ENCODE measurements at places on chromosomes 13 and 19.

- no peak for DNase-seq
Measured at GRCh38 chr19:42204664-42205063, 12.8 kb downstream of the DEDD2 start.

- no peak for DNase-seq
Measured at GRCh38 chr13:74162135-74162534, 27.9 kb upstream of the KLF12 start.

GRCh38 chr13:110183910-110184309 lies 123.0 kb downstream of the COL4A1 start:
- DNase-seq: no peak

- no peak for DNase-seq
Measured at GRCh38 chr13:41847216-41847615, 113.7 kb downstream of the VWA8 start.

GRCh38 chr19:38588041-38588440 lies 29.7 kb downstream of the MAP4K1 start:
- DNase-seq: no peak

DNA sequence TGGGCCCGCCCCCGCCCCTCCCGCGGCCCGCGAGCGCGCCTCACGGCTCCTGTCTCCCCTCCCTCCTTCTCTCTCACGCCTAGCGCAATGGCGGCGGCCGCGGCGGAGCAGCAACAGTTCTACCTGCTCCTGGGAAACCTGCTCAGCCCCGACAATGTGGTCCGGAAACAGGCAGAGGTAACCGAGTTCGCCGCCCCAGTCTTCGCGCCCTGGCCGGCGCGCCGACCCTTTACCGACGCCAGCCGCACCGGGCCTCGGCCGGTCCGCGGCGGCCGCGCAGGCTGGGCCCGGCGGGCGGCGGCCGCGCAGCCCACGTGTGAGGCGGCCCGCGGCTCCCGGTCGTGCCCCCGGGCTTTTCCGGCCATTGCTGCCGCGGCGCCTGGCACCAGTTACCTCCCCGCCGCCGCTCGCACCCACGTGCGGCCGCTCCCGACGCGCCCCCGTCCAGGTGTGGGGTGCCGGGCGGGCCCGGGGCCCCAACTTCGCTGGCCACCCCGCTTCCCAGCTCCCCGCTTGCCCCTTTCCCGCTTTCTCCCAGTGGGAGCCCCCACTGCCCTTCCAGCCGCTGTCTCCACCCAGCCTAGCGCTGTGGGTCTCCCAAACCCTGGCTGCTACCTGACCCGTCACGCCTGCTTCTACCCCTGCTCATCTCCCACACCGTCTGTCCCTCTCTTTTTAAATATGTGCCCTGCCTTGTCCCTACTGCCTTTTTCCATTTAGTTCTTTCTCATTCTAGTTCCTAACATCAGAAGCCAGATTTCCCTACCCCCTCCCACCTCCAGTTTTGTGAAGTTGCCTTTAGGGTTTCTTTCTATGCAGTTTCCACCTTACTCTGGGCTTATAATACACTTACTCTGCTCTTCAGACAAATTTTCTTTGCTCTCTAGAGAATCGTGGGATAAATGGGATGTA lies 23.4 kb downstream of the IPO5 start:
- peak; percentile 4 for DNase-seq

DNA sequence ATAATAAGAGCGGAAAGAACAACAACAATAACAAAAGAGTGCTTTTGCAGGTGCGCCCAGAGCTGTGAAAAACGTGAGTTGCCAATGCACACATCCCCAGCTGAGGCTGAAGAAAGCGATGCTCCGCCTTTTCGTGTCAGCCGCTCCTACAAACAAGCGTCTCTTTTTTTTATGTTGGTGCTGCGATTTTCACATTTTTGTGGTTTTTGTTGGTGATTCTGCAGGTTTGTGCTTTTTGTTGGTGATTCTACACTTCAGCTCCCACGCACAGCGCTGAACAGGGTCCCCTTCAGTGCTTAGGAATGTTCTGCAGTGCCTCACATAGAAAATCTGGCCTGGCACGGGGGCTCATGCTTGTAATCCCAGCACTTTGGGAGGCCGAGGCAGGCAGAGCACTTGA lies 7.3 kb upstream of the SBK3 start:
- DNase-seq: no peak

- no peak for DNase-seq
Measured at GRCh38 chr19:46068345-46069258, 27.8 kb upstream of the IGFL4 start.

DNA sequence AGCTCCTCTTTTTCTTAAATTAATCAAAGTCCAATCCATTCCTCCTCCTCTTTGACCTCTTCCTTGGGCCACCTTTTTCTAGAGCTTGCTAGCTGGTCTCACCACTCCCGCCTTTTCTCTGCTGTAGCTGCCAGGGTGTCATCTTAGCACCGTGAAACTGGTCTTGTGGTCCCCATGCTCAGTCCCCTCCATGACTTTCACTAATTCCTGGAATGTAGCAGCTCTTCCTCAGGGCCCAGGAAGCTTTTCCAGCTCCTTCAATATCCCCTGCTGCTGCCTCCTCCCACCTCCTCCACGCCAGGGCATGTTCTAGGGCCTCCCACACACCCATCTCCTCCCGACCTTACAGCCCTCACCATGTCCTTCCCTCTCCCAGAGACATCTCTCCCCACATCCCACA lies 222.2 kb downstream of the MYO16 start:
- no peak for DNase-seq

DNA sequence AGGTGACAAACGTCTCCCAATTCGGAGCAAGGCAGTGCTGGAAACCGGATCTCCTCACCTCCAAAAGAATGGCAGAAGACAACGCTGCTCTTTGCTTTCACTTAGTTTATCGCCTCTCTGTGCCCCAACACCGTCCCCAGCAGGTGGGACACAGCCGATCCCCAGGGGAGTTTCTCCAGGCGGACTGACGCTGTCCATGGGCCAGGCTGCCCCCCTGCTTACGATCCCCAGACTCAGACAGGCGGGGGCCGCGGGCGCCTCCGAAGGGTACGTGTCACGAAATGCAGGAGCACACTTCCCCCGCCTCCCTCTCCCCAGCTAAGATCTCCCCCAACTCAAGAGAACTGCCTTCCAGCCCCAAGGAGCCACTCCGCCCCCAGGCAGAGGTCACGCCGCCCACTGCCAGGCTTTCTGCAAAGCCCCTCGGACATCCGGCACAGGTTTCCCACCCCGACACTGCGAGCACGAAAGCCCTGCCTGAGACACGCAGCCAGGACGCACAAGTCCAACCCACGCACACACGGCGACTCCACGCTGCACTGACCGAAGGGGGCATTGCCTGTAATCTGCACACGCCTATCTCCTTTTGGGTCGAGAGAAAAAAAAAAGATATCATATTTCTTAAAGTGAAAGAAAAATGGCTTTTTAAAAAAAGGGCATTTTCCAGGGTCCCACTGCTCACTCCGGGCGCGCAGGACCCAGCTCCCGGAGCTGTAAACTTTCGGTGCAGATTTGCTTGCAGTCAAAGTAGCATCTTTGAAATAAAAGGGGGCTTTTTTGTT lies 2.0 kb downstream of the SPRY2 start:
- DNase-seq: peak; percentile 18

DNA sequence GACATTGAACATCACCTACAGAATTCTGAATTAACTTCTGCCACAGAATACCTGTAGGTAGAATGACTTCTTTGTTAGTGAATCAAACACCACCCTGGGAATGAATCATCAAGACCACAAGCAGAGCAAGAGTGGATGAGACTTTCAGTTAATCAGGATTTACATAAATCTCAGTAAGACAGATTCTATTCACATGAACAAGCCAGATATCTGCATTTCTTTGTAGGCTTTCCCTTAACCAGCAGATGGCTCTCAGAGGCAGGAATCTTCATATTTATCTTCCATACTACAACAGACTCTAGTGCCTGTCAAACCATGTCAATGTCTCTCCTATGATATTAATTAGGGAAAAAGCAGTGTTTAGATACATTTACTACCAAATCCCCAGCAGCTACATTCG lies 412.1 kb downstream of the KLF12 start:
- no peak for DNase-seq

- DNase-seq: no peak
Measured at GRCh38 chr19:32800754-32801153, 68.8 kb downstream of the SLC7A9 start.

GRCh38 chr19:3780786-3781304 lies 5.3 kb downstream of the MATK start:
- DNase-seq: no peak

DNA sequence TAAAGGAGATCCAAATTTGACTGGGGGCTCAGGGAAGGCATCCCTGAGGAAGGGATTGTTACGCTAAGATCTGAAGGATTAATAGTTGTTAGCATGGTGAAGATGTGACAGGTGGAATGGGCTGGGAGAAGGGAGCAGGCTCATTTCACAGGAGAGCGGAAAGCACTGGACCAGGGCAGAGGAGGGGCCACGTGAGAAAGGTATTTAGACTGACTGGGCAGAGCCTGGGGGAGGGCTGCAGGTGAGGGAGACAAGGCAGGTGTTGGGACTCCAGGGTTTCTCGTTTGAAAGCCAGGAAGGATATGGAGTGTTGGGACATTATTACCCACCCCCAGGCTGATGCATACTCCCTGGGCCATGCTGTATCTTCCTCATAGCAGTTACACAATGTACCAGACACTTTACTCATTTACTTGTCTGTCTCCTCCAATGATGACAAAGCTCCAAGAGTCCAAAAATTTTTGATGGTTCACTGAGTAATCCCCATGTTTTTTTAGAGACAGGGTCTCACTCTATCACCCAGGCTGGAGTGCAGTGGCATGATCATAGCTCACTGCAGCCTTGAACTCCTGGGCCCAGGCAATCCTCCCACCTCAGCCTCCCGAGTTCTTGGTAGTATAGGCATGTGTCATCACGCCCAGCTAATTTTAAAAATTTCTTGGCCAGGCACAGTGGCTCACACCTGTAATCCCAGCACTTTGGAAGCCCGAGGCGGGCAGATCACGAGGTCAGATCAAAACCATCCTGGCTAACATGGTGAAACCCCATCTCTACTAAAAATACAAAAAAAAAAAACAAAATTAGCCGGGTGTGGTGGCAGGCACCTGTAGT lies 2.3 kb downstream of the TRAPPC6A start:
- no peak for DNase-seq

- peak; percentile 3 for DNase-seq
Measured at GRCh38 chr19:8302357-8302691, 5.8 kb downstream of the CD320 start.

- DNase-seq: no peak
Measured at GRCh38 chr19:50790396-50790795, at the start of gene ACP4. Gene ACP4, plus strand, starts transcription at chr19:50790415. Its CDS starts 0 bp downstream, at chr19:50790415.

DNA sequence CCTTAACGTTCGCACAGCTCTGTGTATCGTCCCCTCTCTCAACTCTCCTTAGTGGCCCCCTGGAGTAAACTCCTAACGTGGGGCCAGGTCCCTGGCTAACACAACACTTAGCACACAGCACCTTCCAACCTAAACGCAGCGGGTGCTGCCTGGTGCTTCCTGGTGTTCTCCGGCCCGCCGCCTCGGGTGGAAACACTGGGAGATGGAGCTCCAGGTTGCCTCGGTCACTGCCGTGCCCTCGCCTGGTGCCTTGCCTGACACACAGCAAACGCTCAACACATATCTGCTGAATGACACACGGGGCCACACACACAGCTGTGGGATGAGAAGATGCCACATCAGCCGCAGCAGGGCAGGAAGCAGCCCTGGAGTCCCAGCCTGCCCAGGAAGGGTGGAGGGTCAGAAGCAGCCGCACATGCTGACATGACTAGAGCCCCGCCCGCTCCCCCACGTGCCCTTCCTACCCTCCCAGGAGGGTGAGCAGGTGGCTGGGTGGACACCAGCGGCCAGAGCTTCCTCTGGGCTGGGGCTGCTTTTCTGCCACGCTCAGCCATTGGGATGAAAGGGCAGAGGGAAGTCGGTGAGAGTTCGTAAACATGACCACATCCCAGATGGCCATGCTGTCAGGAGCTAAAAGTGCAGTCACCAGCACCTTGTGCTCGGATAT lies 6.6 kb downstream of the PEPD start:
- no peak for DNase-seq
